Fibroblast of skin of abdomen (primary cell): ENCODE measurements at places on chromosomes 6 and 20.

- no peak for DNase-seq
These were observed 264.8 kb downstream of the RNGTT start for GRCh38 chr6:88698661-88699060.

DNA sequence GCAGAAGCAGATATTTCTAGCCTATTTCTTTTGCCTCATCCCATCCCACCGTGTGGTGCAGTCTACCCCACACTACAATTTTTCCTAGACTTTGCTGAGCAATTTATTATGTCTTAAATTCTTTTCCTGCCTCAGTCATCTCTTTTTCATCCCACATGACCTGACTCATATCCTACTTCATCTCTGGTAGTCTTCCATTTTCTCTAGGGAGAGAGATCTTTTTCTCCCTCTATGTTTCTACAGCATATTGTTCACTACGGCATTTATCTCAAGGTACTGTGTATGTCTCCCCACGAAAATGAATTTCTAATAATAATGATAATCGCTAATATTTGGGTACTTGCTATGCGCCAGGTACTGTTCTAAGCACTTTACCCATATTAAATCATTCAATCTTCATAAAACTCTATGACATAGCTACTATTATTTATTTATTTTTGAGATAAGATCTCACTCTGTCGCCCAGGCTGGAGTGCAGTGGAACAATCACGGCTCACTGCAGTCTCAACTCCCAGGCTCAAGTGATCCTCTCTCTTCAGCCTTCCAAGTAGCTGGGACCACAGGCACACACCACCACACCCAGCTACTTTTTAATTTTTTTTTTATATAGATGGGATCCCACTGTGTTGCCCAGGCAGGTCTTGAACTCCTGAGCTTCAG is 15.6 kb downstream of the PDSS2 start:
- peak; percentile 28 for DNase-seq

DNA sequence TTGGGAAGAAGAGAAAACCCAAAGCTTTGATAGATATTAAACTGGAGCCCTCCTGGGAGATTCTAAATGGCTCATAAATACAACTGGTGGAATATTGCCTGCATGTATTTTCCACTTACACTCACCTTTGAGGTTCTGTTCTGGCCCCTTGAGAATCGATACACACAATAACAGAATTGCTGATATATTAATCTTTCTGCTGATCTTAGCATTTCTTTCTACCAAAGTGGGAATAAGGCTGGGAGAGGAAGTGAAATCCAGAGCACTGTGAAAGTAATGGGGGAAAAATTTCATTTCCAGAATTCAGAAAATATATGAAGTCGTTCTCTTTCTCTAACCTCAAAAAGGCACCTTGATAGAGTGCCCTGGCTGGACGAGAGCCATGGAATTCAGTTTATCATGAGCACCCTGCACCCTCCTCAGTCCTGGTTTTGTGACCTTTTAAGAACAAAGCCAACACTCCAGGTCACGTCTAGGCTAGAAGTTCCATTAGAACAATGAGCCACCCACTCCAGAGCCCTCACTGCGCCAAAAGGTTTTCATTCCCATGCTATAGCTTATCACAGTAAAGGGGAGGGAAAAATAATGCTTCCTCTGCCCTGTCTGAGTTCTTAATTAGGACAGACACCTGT is 244.5 kb downstream of the CD83 start:
- no peak for DNase-seq

DNA sequence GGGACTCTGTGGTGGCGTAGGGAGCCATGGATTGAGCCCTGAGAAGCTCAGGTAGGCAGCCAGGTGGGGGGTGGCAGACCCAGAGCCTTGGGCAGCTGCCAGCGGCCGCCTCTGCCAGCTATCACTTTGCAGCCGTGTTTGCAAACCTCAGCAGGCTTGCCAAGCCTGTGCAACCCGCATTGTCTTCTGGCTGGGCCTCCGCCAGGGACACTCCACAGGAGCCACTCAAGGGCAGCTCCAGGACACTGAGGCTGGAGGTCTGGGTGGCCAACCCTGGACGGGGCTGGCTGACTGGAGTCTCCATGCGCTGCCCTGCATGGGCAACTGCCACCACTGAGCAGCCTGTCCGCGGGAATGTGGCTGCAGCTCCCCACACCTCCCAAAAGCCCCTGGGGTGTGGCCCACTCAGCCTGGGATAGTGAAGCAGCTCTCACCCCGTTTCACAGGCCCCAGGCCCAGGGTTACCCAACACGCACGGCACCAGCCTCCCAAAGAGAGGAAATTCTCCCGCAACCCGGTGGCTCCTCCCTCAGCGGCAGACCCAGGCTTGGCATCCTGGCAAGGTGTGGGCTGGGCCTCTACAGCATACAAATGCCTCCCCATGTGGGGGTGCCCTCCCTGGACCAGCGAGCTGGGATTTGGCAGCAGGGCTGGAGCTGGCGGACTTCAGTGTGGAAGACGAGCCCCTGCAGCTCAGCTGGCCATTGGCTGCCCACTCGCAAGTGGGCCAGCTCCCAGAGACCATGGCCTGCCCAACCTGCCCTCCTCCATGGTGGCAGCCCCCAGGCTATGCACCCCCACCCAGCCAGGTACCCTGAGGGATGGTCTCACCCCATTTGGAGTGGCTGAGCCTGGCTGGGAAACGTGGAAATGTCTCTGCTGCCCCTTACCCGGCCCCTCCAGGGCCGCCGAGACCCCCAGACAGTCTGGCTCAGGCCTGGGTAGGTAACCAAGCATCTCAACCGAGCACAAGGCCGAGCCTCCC is 2.9 kb downstream of the CHRNA4 start:
- no peak for DNase-seq

DNA sequence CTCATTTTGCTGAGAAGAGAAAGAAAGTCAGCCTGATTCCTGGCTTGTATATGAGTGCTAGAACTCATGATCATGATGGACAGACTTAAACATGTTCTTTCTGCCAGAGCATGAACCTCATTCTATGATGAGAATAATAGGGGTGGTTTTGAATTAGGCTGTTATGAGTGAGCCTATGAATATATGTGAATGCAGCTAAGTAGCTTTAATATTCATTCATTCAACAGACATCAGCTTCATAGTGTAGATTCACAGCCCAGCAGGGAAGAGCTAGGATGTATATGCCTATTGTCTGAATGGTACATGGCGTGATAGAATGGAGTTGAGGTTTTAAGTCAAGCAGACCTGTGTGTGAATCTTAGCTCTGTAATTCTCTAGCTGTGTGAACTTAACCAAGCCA is 573.2 kb downstream of the DHX35 start:
- DNase-seq, result no peak

DNA sequence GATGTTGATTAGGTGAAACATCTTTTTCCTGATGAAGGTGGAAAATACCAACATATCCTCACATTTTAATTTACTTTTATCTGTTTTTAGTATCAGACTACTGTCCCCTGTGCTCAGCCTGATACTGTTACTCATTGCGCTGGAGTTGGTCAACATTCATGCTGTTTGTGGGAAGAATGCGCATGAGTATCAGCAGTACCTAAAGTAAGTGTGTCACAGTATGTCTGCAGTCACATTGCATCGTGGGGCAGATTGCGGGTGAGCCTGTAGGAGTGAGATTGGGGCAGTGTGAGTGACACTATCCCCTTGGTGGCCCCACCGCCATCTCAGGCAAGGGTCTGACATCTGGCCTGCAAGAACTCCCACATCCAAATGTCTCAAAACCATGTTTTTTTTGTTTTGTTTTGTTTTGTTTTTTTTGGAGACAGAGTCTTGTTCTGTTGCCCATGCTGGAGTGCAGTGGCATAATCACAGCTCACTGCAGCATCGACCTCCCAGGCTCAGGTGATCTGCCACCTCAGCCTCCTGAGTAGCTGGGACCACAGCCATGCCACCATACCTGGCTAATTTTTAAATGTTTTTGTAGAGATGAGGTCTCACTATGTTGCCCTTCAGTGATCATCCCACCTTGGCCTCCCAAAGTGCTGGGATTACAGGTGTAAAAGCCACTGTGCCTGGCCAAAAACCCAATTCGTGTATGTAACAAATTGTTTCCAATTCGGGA is 27.8 kb downstream of the ERMARD start:
- no peak for DNase-seq

- peak; percentile 41 for DNase-seq
These were observed 190.1 kb downstream of the CDH4 start for GRCh38 chr20:61442075-61442670.

- DNase-seq, result no peak
These were observed 60.6 kb downstream of the SSR1 start for GRCh38 chr6:7252390-7252789.

- DNase-seq, result no peak
These were observed 45.3 kb downstream of the RRBP1 start for GRCh38 chr20:17636523-17637412.

GRCh38 chr6:85797993-85798392 is 155.3 kb upstream of the SYNCRIP start:
- no peak for DNase-seq

DNA sequence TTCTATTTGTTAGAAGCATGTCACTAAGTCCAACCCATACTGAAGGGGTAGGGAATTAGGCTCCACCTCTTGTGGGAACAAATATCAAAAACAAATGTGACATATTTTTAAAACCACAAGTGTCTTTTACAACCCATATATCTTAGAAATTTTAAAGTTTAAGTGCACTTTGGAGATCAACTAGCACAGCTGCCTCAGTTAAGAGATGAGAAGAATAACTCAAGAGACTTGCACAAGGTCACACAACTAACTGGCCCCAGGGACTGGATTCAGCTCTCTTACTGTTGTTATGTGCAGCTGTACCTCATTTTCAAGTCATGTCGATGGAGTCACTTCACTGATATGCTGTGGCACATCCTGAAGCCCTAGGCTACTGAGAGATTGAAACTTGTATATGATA is 102.9 kb upstream of the BMP2 start:
- DNase-seq, result no peak

DNA sequence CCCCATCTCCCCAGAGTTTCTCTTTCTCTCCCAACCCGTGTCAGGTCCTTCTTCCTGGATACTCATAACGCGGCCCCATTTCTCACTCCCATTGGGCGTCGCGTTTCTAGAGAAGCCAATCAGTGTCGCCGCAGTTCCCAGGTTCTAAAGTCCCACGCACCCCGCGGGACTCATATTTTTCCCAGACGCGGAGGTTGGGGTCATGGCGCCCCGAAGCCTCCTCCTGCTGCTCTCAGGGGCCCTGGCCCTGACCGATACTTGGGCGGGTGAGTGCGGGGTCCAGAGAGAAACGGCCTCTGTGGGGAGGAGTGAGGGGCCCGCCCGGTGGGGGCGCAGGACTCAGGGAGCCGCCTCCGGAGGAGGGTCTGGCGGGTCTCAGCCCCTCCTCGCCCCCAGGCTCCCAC is at the start of gene HLA-F:
HLA-F (plus strand) TSS at position 173 of the 404 bp plus-strand sequence; CDS start at position 203, 30 bp downstream.
- peak; percentile 68 for DNase-seq

DNA sequence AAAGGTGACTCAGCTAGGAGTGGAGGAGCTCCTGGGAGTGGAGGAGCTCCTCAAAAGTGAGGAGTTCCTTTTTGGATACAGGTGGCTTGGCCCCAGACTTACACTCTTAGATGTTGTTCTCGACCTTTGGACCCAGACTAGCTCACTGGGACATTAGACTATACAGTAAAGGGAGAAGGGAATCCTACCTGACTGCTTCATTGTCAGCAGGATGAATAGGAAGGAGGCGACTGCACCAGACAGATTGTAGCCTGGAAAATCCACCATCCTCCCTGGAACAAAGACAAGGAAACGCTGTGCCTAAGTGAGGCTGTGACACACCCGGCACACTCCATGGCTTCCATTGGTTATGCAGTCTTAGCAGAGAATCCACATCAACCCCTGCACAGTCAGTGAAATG is at the start of gene BTNL2:
BTNL2 (minus strand) TSS at position 325 of the 400 bp plus-strand sequence; CDS start at position 267, 58 bp downstream.
- no peak for DNase-seq

DNA sequence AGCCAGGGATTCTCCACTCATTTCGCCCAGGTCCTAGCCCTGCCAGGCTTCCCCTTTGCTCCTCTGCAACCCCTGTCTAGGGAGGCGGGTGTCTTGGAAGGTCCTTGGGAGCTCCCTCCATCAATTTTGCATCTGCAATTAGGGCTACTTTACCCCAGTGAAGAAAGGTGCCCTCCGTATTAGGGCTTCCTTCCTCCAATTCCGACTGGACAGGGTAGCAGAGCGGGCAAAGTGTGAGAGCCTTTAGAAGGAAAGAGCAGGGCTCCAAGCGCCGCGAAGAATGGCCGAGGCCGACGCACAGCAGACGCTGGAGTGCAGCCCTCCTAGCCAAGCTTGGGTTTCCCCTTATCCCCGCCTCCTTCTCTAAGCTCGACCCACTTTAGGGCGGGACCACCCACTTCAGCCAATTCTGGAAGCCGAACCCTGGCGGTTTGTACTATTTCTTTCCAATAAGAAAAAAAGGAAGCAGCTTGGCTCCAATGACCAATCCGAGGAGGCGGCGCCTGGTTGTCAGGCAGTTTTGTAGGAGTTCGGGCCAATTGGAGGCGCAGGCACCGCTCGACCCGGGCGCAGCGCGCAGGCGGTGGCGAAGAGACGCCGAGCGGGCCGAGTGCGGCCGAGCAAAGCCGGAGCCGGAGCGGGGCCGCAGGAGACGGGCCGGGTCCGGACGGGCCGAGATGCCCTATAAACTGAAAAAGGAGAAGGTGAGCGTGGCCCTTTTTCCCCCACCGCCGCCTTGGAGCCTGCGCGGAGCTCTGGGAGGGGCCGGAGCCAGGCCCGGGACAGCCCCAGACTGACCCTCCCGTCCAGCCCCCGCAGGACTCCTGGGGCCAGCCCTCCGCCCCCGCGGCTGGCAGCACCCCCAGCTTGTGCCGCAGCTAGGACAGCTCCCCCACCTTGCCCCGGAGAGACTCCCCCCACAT is at the start of gene PPP2R5D:
PPP2R5D (plus strand) TSS at position 570 of the 923 bp plus-strand sequence; CDS start at position 678, 108 bp downstream.
- DNase-seq, result peak; percentile 99

DNA sequence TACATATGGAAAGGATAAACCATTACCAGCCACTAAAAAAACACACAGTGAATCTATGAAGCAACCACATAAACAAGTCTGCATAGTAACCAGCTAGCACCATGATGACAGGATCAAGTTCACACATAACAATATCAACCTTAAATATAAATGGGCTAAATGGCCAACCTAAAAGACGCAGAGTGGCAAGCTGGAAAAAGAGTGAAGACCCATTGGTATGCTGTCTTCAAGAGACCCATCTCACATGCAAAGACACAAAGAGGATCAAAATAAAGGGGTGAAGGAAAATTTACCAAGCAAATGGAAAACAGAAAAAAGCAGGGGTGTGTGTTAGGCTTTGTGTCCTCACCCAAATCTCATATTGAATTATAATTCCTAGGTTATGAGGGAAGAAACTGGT is 909.2 kb downstream of the EPHA7 start:
- no peak for DNase-seq

DNA sequence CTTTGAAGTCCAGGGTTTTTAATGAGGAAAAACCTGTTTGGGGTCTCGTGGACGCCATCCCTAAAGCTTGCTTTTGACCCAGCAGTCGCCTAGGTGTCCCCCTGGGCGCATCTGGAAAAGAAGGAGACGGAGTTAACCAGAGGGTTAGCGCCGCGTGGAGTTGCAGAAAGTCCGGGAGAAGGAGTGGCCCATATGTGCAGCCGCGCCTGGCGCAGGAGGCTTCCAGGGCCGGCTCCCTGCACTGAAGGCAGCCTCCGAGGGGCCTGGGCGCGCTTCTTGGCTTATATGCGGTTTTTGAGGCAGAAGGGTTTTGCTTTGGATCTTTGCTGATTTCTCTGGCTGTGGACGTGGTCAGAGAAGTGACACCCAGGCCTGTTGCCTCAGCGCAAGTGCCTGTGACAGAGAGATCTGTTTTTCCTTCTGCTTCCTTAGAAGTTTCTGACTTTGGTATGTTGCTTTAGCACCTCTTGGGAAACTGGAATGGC is 987 bp downstream of the TMEM181 start:
- DNase-seq, result no peak

GRCh38 chr6:42834056-42834455 is 45.4 kb upstream of the RPL7L1 start:
- no peak for DNase-seq
